ENCODE measurements at places on chromosomes 1 and 21.

DNA sequence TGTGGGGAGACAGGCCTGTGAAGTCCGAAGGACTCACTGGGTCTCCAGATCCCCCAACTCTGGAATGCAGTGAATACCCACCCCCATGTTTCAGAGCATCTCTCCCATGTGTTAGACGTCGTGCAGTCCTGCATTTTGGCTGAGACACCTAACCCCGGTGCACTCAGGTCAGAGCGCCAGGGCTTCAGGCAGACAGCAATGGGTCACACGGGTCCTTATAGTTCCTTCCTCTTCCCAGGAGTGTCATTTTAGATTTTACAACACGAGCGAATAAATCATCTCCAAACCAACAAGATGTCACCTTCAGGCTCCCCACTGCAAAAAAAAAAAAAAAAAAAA lies 5.1 kb downstream of the PRRX1 start:
- DNase-seq, result no peak

DNA sequence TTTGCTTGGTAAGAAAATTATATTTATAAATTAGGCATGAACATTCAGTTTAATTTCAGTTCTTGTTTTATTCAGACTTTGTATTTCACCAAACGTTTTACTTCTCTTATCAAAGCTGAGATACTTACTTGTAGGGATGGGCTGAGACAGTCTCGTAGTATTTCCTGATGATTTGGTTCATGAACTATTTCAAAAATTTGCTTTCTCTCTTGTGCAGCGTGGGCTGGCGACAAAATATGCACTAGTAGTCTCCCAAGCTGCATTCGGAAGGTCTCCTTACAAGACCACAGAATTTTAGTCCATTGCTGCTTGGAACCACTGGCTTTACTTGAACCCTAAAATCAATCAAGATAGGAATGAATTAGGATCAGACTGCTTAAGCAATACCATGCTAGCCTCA lies 91.7 kb upstream of the GNG4 start:
- peak; percentile 58 for DNase-seq

- no peak for DNase-seq
Measured at GRCh38 chr1:149967041-149967440, 30.4 kb upstream of the MTMR11 start.

GRCh38 chr1:187977298-187977697 lies 1148.5 kb downstream of the PLA2G4A start:
- no peak for DNase-seq

GRCh38 chr1:190243056-190243455 lies 234.6 kb downstream of the BRINP3 start:
- no peak for DNase-seq

DNA sequence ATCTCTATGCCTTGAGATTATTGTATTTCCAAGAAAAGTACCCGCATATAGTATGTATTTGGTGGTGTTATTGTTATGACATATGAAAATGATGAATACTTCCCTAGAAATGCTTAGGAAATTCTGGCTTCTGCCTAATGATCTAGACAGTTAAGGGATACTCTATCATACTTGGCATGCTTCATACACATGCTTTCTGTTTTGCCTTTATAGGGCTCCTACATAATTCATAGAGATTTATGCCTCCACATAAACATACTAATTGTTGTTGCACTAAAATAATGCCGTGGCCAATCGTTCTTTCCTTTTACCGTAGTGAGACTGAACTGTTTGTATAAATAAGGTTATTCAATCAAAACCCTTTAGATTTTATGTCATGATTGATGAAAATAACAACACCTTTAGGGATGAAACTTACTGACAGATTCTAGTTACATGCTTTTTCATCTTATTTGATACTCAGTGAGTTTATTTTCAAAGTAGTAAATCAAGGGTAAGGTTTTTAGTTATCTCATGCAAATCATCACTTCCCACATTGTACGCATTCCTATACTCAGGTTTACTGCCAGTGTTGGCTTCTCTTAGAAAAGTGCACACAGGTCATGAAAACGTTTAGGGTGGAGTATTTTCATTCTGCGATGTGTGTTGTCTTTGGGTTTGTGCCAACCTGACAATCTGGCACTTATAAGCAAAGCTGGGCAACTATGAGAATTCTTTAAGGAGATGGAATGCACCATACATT lies 40.5 kb upstream of the SCYL3 start:
- DNase-seq, result peak; percentile 61

- DNase-seq, result peak; percentile 53
Measured at GRCh38 chr1:245500546-245500945, 345.8 kb downstream of the KIF26B start.
